Naive thymus-derived CD4-positive, alpha-beta T cell (primary cell): ENCODE measurements at places on chromosomes 1 and 21.

DNA sequence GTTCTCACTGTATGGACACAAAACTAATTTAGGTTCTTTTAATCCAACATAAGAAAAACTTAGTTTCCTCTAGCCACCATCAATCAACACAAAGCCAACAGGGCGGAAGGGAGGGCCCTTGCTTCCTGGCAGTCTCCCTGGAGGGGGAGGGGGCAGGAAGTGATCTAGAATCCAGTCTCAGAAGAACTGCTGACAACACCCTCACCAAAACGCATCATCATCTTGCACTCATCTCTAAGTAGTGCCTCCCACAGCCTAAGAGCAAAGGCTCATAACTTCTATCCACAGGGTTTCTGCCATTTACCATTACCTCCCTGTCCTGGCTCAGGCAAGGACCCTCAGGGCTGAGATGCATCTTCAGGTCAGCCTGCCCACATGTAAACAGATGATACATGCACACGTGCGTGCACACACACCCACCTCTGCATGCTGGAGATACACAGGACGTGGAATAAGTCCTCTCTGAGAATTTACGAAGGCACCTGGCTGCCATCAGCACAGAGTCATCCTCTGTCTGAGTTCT, 20.5 kb downstream of the HIVEP3 start:
- peak; percentile 88 for DNase-seq

- DNase-seq, result no peak
These were observed 58.4 kb upstream of the VCAM1 start for GRCh38 chr1:100661176-100661575.

- DNase-seq, result no peak
These were observed 2.5 kb upstream of the PTGS2 start for GRCh38 chr1:186682736-186683135.

DNA sequence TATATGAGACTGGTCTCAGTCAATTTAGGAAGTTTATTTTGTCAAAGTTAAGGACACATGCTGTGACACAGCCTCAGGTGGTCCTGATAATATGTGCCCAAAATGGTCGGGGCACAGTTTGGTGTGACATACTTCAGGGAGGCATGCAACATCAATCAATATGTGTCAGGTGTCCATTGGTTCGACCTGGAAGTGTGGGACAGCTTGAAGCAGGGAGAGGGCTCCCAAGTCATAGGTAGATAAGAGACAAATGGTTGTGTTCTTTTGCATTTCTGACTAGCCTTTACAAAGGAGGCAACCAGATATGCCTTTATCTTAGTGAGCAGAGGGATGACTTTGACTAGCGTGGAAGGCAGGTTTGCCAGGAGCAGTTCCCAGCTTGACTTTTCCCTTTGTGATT, 4.5 kb upstream of the ERVH48-1 start:
- no peak for DNase-seq

DNA sequence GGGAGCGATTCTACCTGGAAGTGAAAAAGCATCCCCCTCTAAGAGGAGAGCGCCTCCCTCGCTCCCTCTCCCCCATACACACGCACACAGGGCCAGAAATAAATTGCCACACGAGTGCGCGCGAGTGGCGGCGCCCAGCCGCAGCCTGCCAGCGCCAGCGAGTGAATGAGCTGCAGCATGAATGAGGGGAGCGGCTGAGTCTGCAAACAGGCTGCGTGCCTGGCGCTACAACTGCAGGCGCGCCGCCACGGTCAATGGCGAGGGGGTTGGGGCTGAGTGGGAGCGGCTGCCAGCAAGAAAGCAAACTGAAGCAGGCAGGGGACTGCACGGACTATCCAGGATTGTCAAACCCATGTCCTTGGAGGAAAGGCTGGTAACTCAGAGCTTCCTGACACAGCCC, 2.2 kb downstream of the CAMK1G start:
- DNase-seq, result no peak

DNA sequence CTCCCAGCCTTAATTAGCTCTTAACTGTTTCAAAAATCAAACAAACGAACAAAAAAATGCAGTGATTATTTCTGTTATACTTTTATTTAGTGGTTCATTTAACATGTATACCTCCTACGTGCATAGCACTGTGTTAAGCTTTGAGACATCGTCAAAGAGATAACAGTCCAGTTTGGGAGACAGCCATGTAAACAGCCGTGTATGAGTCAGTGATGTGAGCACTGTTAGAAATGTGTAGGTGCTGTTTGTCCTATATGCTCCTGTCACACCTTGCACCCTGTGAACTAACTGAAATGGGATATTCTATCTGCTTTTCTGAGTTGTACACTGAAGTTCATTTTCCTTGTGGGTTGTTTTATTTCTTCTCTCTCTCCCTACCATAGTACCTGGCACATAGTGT, 109.7 kb upstream of the CACYBP start:
- no peak for DNase-seq

DNA sequence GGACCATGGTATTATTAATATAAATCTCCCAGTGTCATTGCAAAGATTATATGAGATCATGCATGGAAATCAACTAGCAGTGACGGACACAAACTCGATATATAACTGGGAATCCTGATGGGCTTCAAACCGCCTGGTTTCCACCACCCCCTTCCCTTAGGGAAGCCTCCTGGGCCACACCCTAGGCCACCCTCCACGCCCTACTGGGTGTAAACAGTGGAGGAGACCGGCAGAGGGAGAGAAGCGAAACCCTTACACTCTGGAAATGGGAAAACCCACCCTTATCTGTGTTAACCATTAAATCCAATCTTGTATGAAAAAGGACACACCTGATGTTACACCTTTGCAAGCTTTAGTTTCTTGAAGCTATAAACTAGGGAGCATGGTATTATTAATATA, 595 bp upstream of the ZNHIT6 start:
- DNase-seq, result no peak

- no peak for DNase-seq
These were observed 707 bp downstream of the PRCC start for GRCh38 chr1:156767879-156768604.
